ENCODE measurements at places on chromosomes 3 and 15.

DNA sequence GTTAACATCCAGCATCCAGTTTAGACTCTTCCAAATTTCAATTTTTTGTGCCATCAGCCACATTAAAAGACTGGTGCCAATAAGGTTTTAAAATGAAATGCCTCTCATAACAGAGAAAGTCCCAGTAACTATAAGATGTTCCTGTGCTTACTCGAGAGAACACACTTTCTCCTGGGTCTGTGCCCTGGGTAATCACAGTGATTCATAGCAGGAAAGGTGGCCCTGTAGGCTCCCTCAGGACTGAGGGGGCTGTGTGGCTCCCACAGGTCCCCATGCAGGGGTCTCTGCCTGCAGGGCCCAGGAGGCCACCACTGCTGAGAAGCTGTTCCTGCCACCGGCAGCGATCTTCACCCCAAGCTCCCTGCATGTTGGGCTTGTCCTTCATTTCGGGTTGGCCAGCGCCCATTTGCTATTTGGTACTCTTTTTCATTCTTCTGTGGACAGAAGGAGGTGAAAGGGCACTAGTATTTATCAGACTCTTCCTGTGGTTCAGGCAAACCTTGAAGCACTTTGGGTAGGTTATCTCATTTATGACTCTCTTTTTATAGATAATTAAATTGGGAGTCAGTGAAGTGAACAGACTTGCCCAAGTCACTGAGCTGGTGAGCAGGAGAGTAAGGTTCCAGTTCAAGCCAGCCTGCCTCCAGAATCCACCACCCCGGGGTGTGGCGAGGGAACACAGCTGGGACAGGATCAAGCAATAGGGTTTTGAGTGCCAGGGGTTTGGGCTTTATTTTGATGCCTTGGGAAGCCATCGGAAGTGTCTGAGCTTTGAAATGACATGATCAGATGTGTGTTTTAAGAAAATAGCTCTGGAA is 44.2 kb upstream of the PLXNA1 start:
- no peak for DNase-seq

DNA sequence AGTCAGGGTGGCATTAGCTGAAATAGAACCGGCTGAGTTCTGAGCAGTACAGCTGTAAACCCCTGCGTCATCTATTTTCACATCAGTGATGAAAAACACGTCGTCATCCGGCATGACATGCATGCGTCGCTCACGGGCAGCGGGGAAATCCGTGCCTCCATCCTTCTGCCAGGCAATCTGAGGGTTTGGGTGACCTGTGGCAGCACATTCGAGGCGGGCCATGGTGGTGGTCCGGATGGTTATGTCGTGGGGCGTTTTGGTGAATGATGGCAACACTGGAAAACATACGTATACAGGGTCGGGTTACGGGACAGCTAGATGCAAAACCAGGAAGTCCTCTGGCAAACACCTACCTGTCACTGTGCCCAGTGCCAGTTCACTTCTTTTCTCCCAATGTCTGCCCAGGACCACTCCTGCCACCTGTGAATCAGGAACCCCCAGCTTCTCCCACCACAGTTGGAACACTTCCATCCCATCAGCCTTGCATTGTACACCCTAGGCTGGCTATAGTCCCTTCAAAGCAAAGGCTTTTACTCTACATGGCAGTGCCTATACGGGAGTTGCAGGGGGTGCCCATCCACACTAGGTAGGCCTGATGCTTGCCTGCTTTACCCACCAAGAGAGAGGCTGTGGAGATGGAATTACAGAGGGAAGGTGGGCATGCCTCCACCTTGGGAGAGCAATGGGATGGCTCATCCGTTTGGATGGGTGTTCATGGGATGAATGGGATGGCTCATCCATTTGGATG is 116.7 kb downstream of the LRIG1 start:
- no peak for DNase-seq

- no peak for DNase-seq
These were observed 8.7 kb upstream of the GPD1L start for GRCh38 chr3:32097768-32098167.

DNA sequence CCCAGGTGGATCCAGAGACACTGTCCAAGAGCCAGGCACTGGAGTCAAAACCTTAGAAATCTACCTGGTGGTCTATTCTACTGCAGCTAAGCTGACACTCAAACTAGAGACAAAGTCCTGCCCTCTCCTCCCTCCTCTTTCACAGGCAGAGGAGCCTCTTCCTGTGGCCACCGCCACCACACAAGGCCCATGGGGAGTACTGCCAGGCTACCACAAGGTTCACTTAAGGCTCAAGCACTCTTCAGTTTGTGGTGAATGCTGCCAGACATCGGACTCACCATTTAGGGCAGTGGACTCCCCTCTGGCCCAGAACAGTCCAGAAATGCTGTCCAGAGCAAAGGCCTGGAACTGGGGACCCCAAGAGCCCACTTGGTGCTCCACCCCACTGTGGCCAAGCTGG is 160.9 kb downstream of the ADAMTS17 start:
- DNase-seq, result no peak

- DNase-seq, result no peak
These were observed 309.5 kb upstream of the TRIM42 start for GRCh38 chr3:140368223-140368811.
